Esophagus muscularis mucosa (tissue), 4 donors: ENCODE measurements at places on chromosomes 3 and 15. TPM values are rescaled to one million over a fixed set of nuclear protein-coding genes. Genes with fewer than 3 reads are reported as not detected.

GRCh38 chr15:99449514-99449913 lies 116.3 kb upstream of the MEF2A start:
- no peak for DNase-seq

- DNase-seq: no peak
These were observed 34.4 kb downstream of the B3GNT5 start for GRCh38 chr3:183287301-183287971.

- no peak for DNase-seq
These were observed 184.7 kb downstream of the LRRC3B start for GRCh38 chr3:26807272-26807671.

- no peak for DNase-seq
These were observed 65.8 kb upstream of the ZNF148 start for GRCh38 chr3:125440970-125441369.

GRCh38 chr15:70873232-70874054 lies 18.8 kb downstream of the THAP10 start:
- DNase-seq: no peak

Gene ITIH1
- not detected for total RNA-seq

Gene CDAN1
- total RNA-seq: 11.9 TPM

Gene SNX33
- 47.0 TPM for total RNA-seq
